ENCODE measurements at places on chromosomes 7 and 10. TPM values are rescaled to one million over a fixed set of nuclear protein-coding genes. Genes with fewer than 3 reads are reported as not detected.

- H3K4me1 ChIP-seq, result no peaks in the 10 kb centered on the region
- H3K36me3 ChIP-seq, result no peaks in the 10 kb centered on the region
- H3K27ac ChIP-seq, result no peak overlapping the region
- no peaks in the 10 kb centered on the region for H3K27me3 ChIP-seq
- no peak overlapping the region for H3K4me3 ChIP-seq
Measured at GRCh38 chr7:139304517-139304916, 36.6 kb upstream of the FMC1 start.

GRCh38 chr7:2886900-2887299 lies 42.8 kb upstream of the GNA12 start:
- peaks cover 6% of the 10 kb centered on the region for H3K4me1 ChIP-seq
- H3K27ac ChIP-seq, result no peak overlapping the region
- no peaks in the 10 kb centered on the region for H3K27me3 ChIP-seq
- H3K4me3 ChIP-seq, result no peak overlapping the region
- DNase-seq, result peak; percentile 56
- H3K36me3 ChIP-seq, result no peaks in the 10 kb centered on the region

DNA sequence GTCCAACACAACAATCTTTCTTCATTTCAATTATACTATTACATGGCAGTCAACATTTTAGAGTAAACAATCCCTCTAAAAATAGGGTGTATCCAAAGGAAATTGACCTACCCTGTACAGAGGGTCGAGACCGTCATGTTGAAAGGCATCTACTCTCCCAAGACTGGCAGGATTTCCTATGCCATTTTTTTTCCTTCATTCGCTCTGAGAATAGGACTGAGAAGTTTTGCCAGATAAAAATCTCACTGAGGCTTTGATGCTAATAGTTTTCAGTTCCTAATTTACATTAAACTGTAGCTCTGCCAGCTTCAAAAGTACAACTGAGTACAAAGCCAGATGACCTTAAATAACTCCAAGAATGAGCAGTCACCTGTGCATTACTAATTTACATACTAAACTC lies 84.5 kb upstream of the SEMA3C start:
- H3K4me3 ChIP-seq, result no peak overlapping the region
- H3K36me3 ChIP-seq, result no peaks in the 10 kb centered on the region
- H3K4me1 ChIP-seq, result no peaks in the 10 kb centered on the region
- H3K27me3 ChIP-seq, result no peaks in the 10 kb centered on the region

DNA sequence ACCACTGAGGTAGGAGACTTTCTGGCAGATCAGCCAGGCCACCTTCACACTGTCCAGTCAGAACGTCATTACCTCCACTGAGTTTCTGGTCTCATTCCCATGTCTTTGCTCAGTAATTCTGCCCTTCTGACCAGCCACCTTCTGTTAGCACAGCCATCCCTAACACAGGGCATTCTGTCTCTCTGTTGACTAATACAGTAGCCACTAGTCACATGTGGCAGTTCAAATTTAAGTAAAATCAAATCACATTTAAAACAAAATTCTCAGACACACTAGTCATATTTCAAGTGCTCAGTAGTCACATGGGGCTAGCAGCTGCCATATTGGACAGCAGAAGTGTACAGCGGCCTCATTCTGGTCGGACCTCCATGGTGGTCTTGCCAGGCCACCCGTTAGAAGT lies 7.4 kb downstream of the CPSF4 start:
- peaks cover 49% of the 10 kb centered on the region for H3K36me3 ChIP-seq
- peak overlapping the region; percentile 42 for H3K27ac ChIP-seq
- DNase-seq, result no peak
- no peak overlapping the region for H3K4me3 ChIP-seq

GRCh38 chr7:35584990-35585389 lies 109.9 kb downstream of the HERPUD2 start:
- H3K27ac ChIP-seq, result no peak overlapping the region
- no peak overlapping the region for H3K4me3 ChIP-seq
- H3K36me3 ChIP-seq, result no peaks in the 10 kb centered on the region
- no peak for DNase-seq

GRCh38 chr10:98236862-98237261 lies 31.1 kb downstream of the LOXL4 start:
- no peak overlapping the region for H3K27ac ChIP-seq
- no peak for DNase-seq
- H3K27me3 ChIP-seq, result no peaks in the 10 kb centered on the region
- no peaks in the 10 kb centered on the region for H3K4me1 ChIP-seq

- no peak overlapping the region for H3K27ac ChIP-seq
- H3K4me1 ChIP-seq, result peaks cover 18% of the 10 kb centered on the region
- H3K36me3 ChIP-seq, result peaks cover 17% of the 10 kb centered on the region
- H3K27me3 ChIP-seq, result no peaks in the 10 kb centered on the region
- DNase-seq, result no peak
Measured at GRCh38 chr10:32051926-32052325, 4.3 kb downstream of the KIF5B start.

GRCh38 chr7:17315974-17316373 lies 17.5 kb downstream of the AHR start:
- no peaks in the 10 kb centered on the region for H3K4me1 ChIP-seq
- H3K4me3 ChIP-seq, result no peak overlapping the region
- no peaks in the 10 kb centered on the region for H3K27me3 ChIP-seq
- no peak for DNase-seq
- no peak overlapping the region for H3K27ac ChIP-seq

GRCh38 chr10:80487791-80488538 lies 33.9 kb downstream of the TSPAN14 start:
- DNase-seq, result no peak
- no peak overlapping the region for H3K4me3 ChIP-seq
- H3K36me3 ChIP-seq, result peaks cover 27% of the 10 kb centered on the region
- H3K4me1 ChIP-seq, result peaks cover 63% of the 10 kb centered on the region

DNA sequence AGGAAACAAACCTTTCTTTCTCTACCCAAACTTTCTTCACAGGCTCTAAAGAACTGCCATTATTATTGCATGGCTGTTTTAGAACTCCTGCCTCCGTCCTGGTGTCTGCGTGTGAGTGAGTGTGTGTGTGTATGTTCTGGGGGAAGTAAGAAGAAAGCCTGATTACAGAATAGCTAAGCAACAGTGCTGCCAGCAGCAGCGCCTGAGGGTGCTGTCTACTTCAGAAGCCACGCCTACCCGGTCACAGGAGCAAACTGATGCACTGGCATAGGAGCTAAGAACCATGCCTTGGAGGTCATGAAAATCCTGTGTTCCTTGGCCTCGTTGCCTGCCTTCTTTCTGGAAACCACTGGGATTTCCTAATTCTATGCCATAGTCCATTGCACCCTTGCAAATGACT lies 25.2 kb downstream of the LIPK start:
- no peak overlapping the region for H3K4me3 ChIP-seq
- DNase-seq, result no peak
- no peaks in the 10 kb centered on the region for H3K27me3 ChIP-seq
- no peaks in the 10 kb centered on the region for H3K4me1 ChIP-seq
- no peak overlapping the region for H3K27ac ChIP-seq

DNA sequence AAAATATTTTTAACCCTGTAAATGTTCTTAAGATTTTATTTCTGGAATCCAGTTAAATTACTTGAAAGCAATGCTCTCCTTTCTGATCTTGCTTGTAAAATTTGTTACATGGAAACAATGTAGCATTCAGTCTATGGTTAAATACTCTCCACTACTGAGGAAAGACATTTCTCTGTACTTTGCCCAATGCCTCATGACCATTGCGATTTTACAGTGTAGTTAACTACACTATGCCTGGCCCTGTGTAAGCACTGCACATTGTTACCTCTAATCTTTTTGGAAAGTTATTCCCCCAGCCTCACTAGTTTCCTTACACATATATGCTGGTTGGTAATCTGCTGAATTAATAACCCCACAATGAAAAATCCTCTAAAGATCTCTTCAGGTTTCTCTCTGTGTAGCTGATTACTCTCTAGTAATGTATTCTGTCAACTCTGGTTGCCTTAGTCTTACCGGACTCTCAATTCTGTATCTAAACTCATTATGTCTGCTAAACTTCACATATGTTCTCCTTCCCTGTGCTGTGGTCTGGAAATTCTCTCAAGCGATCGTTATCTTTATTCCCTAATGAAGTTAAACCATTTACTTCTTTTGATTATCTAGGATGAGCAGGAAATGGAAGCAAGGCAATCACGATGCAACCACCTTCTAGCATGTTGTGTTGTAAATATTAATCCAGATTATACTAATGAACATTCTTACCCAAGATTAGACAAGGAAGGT lies 58.7 kb upstream of the TMEM106B start:
- no peaks in the 10 kb centered on the region for H3K27me3 ChIP-seq
- H3K27ac ChIP-seq, result no peak overlapping the region
- no peak overlapping the region for H3K4me3 ChIP-seq
- H3K36me3 ChIP-seq, result no peaks in the 10 kb centered on the region
- DNase-seq, result no peak
- H3K4me1 ChIP-seq, result no peaks in the 10 kb centered on the region

RPEL1 gene
- 0.02 TPM for polyA plus RNA-seq

KBTBD2 gene
- polyA plus RNA-seq, result 24.1 TPM

DYNC1I1 gene
- 6.3 TPM for polyA plus RNA-seq

HMX2 gene
- 0.25 TPM for polyA plus RNA-seq

Data from thymus (tissue), 14 donors.